NCI-H2171 (cell line): ENCODE measurements at places on chromosomes 11 and 22.

- DNase-seq = no peak
Observed at GRCh38 chr11:48063424-48063978, 83.1 kb downstream of the PTPRJ start.

- DNase-seq = no peak
Observed at GRCh38 chr11:126487711-126488110, 132.2 kb downstream of the ST3GAL4 start.

DNA sequence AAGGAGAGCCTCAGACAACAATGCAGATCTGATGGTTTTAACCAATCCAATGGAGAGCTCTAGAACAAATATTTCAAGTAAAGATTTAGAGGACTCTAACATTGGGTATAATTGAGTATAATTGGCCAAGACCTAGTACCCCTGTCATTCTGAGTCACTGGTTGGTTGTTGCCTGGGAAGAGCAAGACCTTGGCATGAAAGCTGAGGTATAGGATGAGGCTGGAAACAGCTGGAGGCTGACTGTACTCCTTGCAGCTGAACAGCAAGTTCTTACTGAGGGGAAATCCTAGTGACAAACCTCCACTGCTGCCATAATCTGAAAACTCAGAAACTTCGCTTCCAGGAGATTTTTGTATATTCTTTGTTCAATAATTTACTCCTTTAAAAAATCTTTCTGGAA is 54.3 kb upstream of the MUC15 start:
- no peak for DNase-seq

DNA sequence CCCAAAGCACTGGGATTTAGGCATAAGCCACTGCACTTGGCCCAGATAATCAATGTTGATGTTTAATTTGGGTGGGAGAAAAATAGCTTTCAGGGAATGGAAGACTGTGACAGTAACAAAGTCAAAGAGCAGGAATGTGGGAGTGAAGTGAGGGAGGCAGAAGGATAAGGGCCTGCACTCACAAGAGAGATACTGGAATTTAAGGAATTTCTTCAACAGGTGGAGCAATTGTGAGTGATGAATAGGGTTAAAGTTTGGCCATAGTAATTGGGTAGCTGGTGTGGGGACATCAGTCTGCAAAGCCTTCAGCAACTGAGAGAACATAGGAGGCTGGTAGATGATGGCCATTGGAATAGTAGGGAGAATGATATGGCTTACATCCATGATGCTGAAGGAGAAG is 8.6 kb upstream of the APBB1 start:
- no peak for DNase-seq

DNA sequence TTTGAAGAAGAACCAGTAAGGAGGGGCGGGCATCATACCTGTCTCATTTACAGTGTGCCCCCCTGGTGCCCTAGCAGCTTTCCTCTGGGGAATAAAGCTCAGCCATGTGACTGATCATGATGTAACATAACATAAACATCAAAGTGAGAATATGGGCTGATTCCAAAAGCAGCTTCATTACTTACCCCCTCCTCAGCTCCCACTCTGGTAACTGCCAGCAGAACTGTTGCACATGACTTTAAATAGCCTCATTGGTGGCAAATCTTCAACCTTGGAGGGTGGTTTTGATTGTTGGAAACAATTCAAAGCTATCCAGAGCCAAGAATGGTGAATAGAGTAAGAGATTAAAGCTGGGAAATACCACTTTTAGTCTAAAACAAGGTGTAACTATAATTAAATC is 384.6 kb downstream of the BUD13 start:
- DNase-seq = no peak

DNA sequence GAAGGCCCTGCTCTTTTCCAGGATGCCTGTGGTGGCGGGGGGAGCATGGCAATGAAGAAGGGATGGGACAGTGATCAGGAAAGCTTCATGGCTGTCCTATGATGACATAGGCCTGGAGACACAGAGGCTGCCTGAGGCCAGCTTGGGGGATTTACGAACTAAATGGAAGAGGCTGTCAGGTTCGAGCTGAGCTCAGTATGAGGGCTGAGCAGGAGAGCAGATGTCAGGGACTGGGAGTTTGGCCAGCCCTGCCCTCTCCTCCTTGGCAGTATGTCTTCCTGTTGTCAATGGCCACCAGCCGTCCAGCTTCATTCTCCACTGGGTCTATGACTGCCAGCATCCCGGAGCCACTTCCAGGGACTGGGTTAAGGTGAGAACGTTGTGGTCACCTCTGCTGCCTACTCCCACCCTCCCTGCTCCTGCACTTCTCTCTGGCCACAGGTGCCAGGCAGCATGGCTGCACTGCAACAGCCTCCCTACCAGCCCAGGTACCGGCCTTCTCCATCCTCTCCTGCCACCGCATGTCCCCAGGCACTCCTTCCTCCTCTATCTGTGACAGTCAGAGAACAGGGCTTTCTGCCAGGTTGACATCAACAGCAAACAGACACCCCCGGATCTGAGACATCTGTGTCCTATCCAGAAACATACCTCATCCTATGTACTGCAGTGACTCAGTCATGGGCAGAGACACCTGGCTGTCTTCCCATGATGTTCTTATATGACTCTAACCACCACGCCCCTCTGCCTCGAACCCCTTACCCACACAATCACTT is 75.1 kb downstream of the KIRREL3 start:
- DNase-seq = no peak

DNA sequence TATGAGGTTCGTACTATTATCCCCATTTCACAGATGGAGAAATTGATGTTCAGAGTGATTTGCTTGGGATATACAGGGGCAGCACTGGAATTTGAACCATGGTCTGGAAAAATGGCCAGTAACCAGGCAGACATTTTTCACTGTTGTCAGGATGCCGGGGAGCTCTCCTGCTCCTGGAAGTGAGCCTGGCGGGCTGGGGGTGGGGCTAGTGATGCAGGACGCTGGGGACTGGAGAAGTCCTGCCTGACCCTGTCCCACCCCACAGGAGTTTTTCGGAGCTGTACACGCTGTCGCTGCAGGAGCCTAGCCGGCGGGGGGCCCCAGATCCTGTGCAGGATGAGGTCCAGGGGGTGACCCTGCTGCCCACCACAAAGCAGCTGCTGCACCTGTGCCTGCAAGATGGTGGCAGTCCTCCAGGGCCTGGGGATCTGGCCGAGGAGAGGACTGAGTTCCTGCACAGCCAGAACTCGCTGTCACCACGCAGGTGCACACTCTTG is 11.1 kb downstream of the SIPA1 start:
- no peak for DNase-seq

DNA sequence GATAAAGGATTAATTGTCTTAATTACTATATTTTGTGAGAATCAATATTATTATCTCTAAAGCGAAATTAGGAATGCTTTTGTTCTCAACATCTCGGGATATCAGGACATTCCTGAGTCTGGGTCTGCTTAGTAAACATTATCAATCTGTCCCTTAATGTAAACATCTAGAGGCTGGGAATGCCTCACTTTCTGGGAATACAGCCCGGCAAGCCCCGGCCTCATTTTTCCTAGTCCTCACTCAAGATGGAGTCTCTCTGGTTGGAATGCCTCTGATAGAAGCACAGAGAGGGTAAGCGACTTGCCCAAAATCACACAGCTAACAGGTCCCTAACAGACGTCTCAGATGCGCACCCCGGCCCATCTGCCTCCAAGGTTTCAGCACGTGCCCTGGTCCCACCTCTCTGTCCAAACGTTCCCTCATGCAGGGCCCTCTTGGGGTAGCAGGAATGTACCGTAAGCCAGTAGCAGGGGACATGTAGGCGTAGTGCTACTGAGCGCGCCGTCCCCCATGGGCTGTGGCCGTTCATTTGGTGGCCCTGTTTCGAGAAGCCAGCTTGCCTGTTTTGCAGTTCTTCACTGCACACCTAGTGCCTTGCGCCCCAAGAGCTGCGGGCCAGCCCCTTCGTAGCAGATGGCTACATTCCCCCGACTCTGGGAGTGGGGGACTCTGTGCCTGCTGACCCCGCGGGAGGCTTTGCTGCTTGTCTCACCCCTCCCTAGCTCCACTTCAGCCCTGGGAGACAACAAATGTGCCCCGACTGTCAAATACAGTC is 62.2 kb upstream of the FADD start:
- DNase-seq = no peak

GRCh38 chr22:28581016-28581415 is 98.6 kb downstream of the TTC28 start:
- no peak for DNase-seq
